ENCODE measurements at places on chromosomes 12 and 14. TPM values are rescaled to one million over a fixed set of nuclear protein-coding genes. Genes with fewer than 3 reads are reported as not detected.

Gene ADAMTS20
- total RNA-seq = not detected

Gene VWF
- total RNA-seq = 0.08 TPM

Gene GLI1
- total RNA-seq = 2.7 TPM

Gene KRT6C
- total RNA-seq = not detected

Gene RFLNA
- total RNA-seq = not detected

Gene RNASE7
- total RNA-seq = not detected

Gene PLEKHG3
- 1.4 TPM for total RNA-seq

Gene CLMN
- total RNA-seq = 2.0 TPM

Gene RNASE3
- total RNA-seq = not detected

Gene CABP1
- 0.34 TPM for total RNA-seq

Gene CD163L1
- 0.33 TPM for total RNA-seq

Gene DDN
- total RNA-seq = 0.14 TPM

Gene ISM2
- total RNA-seq = not detected

Gene BEGAIN
- 1.4 TPM for total RNA-seq

Gene TMEM132D
- not detected for total RNA-seq

Gene ACOT4
- 1.3 TPM for total RNA-seq

Data from naive thymus-derived CD8-positive, alpha-beta T cell (primary cell).